ENCODE measurements at places on chromosomes 3 and 15.

DNA sequence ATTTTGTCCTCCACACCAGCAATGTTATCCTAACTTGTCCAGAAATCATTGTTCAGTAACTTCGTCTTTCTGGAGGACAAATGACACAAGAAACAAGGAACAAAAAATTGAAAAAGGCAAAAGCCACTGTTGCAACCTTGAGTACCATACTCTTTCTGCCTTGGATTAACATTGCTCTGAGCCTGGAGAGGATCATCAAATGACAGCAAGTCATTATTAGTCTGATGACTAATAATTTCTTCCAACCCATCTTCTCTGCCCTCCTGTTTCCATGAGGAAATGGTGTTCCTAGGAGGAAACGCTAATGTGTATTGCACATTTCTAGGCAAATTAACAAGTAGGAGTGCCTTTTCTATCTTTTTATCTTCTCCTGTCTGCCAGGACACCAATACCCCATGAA lies 153.9 kb downstream of the PCCB start:
- no peak for DNase-seq

GRCh38 chr15:74620636-74621545 lies 5.3 kb downstream of the CLK3 start:
- DNase-seq, result peak; percentile 54

DNA sequence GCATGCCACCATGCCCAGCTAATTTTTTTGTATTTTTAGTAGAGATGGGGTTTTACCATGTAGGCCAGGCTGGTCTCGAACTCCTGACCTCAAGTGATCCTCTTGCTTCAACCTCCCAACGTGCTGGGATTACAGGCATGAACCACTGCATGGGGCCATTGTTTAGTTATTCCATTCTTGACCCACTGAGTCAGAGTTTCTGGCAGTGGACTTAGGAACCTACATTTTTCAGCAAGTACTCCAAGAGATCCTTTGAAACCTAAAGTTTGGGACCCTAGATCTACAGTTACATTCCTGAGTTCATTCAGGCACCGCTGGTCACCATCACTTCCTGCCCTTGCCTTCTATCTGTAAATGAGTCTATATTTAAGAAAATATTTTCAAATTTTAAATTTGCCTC lies 1.4 kb upstream of the TNFSF10 start:
- DNase-seq, result no peak

- DNase-seq, result no peak
These were observed 2.2 kb downstream of the C15orf39 start for GRCh38 chr15:75203908-75204263.

DNA sequence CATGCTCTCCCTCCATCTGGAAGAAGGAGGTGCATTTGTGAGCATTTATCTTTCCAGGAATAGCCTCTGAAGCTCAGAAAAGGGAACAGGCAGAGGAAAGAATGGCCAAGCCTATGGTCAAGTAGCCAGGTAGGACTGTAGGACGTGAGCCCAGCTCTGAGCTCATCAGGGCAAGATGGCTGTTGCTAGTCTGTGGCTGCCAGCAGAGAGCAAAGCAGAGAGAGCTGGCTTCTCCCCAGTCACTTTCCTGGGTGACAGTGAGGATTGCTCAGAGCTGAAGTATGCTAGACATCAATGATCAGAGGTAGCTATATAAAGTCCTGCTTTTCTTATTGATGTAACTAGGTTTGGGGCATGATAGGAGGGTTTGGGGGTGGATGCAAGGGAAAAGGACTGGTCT lies 146.1 kb upstream of the SLC24A5 start:
- no peak for DNase-seq

GRCh38 chr3:37968199-37968598 lies 22.4 kb upstream of the VILL start:
- DNase-seq, result no peak

GRCh38 chr15:79743032-79743431 lies 153.8 kb downstream of the MTHFS start:
- DNase-seq, result no peak

GRCh38 chr3:121232309-121233225 lies 313.2 kb downstream of the POLQ start:
- no peak for DNase-seq

- no peak for DNase-seq
These were observed 31.7 kb upstream of the SUCLG2 start for GRCh38 chr3:67686069-67686468.

GRCh38 chr3:126132751-126133511 lies 47.5 kb downstream of the ALDH1L1 start:
- DNase-seq, result no peak

- no peak for DNase-seq
These were observed 25.3 kb downstream of the NCEH1 start for GRCh38 chr3:172685331-172686214.

DNA sequence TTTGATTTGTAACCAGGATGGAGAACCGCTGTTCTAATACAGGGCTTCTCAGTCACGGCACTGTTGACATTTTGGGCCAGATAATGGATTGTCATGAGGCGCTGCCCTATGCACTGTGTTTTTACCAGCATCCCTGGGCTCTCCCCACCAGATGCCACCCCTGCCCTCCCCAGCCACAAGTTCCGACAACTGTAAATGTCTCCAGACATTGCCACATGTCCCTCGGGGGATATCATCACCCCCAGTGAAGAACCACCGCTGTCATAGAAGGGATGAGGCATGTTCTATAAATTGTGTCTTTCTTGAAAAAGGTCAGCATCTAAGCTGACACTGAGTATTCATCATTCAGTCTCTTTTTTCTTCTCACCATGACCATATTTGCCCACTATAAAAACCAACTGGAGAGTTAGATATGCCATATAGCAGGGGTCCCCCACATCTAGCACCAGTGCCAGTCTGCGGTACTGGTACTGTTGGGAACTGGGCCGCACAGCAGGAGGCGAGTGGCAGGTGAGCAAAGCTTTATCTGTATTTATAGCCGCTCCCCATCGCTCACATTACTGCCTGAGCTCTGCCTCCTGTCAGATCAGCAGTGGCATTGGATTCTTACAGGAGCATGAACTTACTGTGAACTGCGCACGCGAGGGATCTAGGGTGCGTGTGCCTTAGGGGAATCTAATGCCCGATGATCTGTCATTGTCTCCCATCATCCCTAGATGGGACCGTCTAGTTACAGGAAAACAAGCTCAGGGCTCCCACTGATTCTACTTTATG lies 260.5 kb upstream of the ST8SIA2 start:
- DNase-seq, result no peak

- no peak for DNase-seq
These were observed 106.7 kb downstream of the GHSR start for GRCh38 chr3:172341482-172342059.
